ENCODE measurements at places on chromosomes 7 and 10.

- peak; percentile 89 for DNase-seq
Measured at GRCh38 chr10:4981722-4982471, 18.7 kb downstream of the AKR1C1 start.

DNA sequence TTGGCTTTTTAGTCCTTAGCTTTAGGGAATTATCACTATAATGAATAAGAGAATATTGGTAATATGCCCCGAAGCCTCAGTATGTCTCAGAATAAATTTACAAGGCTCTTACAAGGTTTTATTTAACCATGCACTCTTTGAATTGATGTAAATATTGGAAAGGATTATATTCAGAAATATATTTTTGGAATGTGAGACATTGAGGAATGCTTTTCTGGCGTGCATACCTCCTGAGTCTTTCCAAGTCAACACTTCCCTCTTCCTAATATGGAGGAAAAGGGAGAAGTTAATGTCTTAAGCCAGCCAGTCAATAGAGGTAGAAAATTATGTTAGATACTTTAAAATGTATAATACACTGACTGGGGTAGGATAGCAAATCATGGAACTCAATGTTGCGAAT lies 1.2 kb upstream of the OR2F1 start:
- DNase-seq, result no peak

GRCh38 chr10:22736134-22736533 lies 21.8 kb upstream of the PIP4K2A start:
- DNase-seq, result peak; percentile 52

DNA sequence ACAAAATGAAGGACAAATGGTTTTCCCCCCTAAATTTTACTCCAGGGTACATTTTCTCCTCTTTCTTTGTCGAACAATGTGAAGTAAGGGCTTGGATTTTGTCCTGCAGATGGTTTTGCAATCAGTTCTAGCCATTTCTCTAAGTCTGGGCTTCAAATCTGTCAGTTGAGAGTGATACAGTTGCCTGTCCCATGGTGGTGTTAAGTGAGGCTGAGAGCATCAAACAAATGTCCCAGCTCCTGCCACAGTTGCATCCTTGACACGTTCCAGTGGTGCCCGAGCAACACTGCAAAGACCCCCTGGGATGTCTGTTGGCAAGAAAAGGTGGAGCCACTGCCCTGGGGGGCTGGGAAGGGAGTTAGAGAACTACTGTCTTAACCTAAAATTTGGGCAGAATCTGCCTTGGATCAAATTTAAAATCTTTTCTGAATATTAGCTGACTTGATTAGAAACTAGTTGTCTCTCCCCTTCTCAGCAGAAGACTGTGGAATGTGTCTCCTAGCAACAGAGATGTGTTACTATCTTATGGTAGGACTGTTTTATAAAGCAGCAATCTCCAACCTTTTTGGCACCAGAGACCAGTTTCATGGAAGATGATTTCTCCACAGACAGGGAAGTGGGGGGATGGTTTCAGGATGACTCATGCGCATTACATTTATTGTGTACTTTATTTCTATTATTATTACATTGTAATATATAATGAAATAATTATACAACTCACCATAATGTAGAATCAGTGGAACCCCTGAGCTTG lies 102.0 kb upstream of the STEAP1B start:
- no peak for DNase-seq

DNA sequence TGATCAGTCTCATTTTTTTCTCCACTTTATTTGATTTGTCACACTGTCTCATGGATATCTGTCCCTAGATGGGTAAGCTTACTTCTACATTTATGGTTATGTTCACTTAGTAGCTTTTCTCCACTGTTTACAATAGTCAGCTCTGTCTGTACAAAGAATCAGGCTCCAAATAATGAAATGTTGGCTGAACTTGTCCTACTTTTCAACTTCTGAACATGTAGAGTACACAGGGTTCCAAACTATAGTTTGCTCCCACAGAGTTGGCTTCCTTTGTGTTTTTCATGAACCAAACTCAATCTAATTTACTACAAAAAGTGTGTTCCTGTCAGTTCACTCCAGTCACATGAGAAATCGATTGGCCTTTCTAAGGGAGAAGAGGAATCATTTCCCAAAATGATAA lies 175.0 kb downstream of the CCDC71L start:
- no peak for DNase-seq

DNA sequence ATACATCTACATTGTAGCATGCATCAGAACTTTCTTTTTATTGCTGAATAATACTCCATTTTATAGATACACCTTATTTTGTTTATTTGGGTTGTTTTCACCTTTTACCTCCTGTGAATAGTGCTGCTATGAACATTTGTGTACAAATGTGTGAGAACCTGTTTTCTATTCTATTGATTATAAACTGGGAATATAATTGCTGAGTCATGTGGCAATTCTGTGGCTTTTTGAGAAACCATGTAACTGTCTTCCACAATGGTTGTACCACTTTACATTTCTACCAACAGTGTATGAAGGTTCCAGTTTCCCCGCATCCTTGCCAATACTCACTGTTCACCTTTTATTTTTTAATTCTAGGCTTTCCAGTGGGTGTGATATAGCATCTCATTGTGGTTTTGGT lies 138.6 kb upstream of the MBL2 start:
- DNase-seq, result no peak

- no peak for DNase-seq
Measured at GRCh38 chr10:32073659-32074058, 17.4 kb upstream of the KIF5B start.

DNA sequence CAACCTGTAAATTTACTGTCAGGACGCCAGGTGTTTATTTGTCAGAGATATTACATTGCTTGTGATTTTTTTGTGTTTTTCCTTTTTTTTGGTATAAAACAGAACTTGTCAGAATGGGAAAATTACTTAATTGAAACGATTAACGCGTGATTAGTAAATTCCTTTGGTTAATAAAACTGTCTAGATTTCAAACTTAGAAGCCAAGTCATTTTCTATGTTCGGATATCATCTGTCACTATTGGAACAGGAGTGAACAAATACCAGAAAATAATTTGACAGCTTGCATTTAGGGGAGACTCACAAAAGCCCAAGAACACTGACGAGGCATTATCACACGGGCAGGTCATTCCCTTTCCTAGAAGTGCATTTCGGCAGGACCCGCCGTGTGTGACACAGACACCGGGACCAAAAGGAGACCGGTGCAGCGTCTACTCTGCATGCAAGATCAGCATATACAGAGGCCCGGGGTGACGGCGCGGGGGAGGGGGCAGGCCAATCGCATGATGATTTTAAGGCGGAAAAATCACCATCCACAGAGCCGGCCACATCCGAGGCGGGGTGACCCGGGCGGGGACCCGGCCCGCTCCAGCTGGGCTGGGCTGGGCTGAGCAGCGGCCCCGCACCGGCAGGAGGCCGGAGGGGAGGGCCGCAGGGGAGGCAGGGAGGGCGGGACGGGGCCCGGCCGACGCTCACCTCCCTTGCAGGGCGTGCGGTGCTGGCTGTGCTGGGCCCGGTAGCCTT lies 841 bp downstream of the GLUD1 start:
- peak; percentile 61 for DNase-seq
